ENCODE measurements at places on chromosomes 16 and 17. TPM values are rescaled to one million over a fixed set of nuclear protein-coding genes. Genes with fewer than 3 reads are reported as not detected.

The GSDMA gene
- total RNA-seq: under 0.01 TPM

The CIITA gene
- total RNA-seq: under 0.01 TPM

The MARVELD3 gene
- total RNA-seq: under 0.01 TPM

The ALOX15 gene
- total RNA-seq: not detected

The PRAC2 gene
- not detected for total RNA-seq

The VMP1 gene
- total RNA-seq: 608 TPM

The SP6 gene
- total RNA-seq: under 0.01 TPM

The MYO1D gene
- total RNA-seq: 19.0 TPM

The ACSM3 gene
- 0.86 TPM for total RNA-seq

The IRX3 gene
- total RNA-seq: 0.86 TPM

The PSMB3 gene
- 392 TPM for total RNA-seq

The CMTM2 gene
- not detected for total RNA-seq

The FBF1 gene
- total RNA-seq: 16.0 TPM

The GRB7 gene
- total RNA-seq: 0.97 TPM

The FN3K gene
- 2.9 TPM for total RNA-seq

The ATAD5 gene
- 3.9 TPM for total RNA-seq

The FBXL16 gene
- total RNA-seq: under 0.01 TPM

The CLEC19A gene
- not detected for total RNA-seq

The TSPOAP1 gene
- 0.86 TPM for total RNA-seq

The MRM3 gene
- 17.4 TPM for total RNA-seq

The PLA2G10 gene
- total RNA-seq: not detected

The EFNB3 gene
- total RNA-seq: 0.43 TPM

The C16orf95 gene
- total RNA-seq: 4.7 TPM

The AIPL1 gene
- total RNA-seq: not detected

The ZNF200 gene
- total RNA-seq: 10.0 TPM

The CCL5 gene
- total RNA-seq: not detected

The SULT1A2 gene
- total RNA-seq: not detected

The GLIS2 gene
- total RNA-seq: 4.8 TPM

The SRCAP gene
- 16.8 TPM for total RNA-seq

The NXPH3 gene
- 0.43 TPM for total RNA-seq

The ZNF597 gene
- 5.2 TPM for total RNA-seq

The SLC35G6 gene
- not detected for total RNA-seq

The MRC2 gene
- 336 TPM for total RNA-seq

The VAT1L gene
- 59.3 TPM for total RNA-seq

The PRSS22 gene
- not detected for total RNA-seq

The TTYH2 gene
- total RNA-seq: 1.3 TPM

The SREBF1 gene
- total RNA-seq: 128 TPM

The ABCA9 gene
- 2.3 TPM for total RNA-seq

The DYNC1LI2 gene
- total RNA-seq: 147 TPM

The FAAP100 gene
- 40.3 TPM for total RNA-seq

The AANAT gene
- total RNA-seq: not detected

The ZP2 gene
- not detected for total RNA-seq

The ADAP2 gene
- total RNA-seq: 3.0 TPM

The NUBP2 gene
- total RNA-seq: 78.0 TPM

The KRTAP4-5 gene
- total RNA-seq: not detected

The GJD3 gene
- total RNA-seq: 2.9 TPM
